ENCODE measurements at places on chromosomes 4 and X. TPM values are rescaled to one million over a fixed set of nuclear protein-coding genes. Genes with fewer than 3 reads are reported as not detected.

DNA sequence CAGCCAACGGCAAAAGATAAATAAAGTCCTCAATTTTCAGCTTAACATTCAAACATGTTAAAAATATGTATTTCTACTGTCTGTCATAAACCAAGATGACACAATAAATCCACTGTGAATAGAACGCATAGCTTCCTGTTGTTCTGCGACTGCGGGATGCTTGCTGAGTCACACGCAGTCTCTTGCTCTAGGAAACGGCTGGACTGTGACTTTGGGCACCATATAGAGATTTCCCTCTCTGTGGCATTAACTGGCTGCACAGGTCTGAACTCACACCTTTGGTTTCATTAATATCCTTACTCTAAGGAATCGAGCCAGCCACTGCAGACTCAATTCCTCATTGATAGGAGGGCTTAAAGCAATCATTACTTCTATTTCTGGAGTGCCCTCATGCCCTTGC lies 8.4 kb downstream of the BEND4 start:
- DNase-seq: no peak

DNA sequence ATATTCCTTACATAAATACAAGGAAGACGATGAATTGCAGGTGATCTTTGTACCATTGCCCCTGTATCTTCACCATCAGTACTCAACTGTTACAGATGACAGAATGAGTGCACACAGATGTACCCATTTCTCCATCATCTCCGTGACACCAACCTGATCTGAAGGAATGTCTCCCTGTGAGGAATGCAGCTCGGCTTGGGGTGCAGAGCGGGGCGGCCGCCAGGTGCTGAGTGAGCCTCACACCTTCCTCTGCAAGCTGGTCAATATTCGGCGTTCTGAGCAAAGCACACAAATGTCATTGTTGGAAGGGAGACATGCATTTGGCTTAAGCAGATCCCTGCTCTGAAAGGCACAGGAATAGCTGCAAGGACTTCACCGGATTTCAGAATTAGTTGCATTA lies 7.4 kb downstream of the ARSD start:
- no peak for DNase-seq

- peak; percentile 71 for DNase-seq
Observed at GRCh38 chrX:47200385-47201150, 6.9 kb downstream of the UBA1 start.

GRCh38 chr4:4858527-4859324 lies 739 bp upstream of the MSX1 start:
- no peak for DNase-seq

GRCh38 chrX:39137363-39137954 lies 336.2 kb downstream of the MID1IP1 start:
- DNase-seq: no peak

Gene MAGEB1
- total RNA-seq: not detected

DNA sequence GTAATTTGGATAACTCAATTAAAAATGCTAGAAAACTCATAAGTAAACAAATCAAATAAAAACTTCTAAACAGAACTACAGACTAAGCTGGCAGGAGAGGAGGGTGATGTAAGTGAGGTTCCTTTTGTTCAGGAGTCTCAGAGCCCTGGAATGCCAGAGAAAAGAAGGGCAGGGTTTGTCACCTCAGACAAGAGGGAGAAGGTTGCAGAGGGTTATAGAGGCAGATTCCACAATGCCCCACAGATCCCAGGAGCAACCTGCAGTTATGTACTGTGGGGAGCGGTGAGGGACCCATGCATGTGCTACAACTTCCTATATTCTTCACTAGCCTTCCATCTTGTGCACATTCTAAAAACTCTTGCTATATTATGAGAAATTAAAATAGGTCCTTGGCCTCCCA lies 129.7 kb downstream of the CFAP299 start:
- no peak for DNase-seq

- DNase-seq: no peak
Observed at GRCh38 chr4:15188605-15189539, 186.6 kb downstream of the CPEB2 start.

- DNase-seq: no peak
Observed at GRCh38 chr4:40722576-40723161, 27.1 kb upstream of the NSUN7 start.

DNA sequence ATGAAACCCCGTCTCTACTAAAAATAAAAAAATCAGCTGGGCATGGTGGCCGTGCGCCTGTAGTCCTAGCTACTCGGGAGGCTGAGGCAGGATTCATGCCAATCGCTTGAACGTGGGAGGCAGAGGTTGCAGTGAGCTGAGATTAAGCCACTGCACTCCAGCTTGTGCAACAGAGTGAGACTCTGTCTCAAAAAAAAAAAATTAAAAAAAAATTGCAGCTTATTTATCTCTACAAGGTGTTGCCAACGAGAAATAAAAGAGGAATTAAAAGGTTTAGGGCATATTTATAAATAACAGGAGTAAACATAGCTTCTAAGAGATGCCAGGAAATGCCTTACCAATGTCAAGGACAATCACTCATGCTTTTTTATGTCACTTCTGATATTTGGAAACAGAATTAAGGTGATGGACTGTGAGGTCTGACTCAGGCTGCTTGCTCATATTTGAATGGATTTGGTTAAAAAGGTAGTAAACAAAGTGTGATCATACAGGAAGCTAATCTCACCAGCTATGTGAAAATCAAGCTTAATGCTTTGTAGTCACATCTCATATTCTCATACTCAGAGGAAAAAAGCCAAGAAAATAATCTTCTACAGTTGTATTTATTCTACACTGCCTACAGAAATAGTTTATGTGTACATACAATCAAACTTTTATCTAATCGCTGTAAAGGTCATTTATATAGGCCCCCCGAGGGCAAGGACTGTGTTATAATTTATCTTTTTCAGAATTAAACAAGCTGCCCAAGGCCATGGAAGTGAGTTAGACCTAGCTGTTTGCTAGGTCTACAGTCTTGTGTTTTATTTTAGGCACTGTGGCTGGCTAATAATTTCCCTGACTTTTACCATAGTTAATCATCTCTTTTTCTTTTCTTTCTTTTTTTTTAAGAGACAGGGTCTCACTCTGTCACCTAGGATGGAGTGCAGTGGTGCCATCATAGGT lies 61.1 kb upstream of the RBMX start:
- DNase-seq: no peak

Gene PRDM8
- total RNA-seq: 0.33 TPM

- DNase-seq: no peak
Observed at GRCh38 chr4:138104284-138104680, 137.9 kb downstream of the SLC7A11 start.

Gene TMEM271
- total RNA-seq: not detected

Gene TMPRSS11A
- total RNA-seq: not detected

Gene HERC6
- 10.2 TPM for total RNA-seq

Data from mammary epithelial cell (primary cell).